HCT116 (cell line): ENCODE measurements at places on chromosomes 3 and 15.

DNA sequence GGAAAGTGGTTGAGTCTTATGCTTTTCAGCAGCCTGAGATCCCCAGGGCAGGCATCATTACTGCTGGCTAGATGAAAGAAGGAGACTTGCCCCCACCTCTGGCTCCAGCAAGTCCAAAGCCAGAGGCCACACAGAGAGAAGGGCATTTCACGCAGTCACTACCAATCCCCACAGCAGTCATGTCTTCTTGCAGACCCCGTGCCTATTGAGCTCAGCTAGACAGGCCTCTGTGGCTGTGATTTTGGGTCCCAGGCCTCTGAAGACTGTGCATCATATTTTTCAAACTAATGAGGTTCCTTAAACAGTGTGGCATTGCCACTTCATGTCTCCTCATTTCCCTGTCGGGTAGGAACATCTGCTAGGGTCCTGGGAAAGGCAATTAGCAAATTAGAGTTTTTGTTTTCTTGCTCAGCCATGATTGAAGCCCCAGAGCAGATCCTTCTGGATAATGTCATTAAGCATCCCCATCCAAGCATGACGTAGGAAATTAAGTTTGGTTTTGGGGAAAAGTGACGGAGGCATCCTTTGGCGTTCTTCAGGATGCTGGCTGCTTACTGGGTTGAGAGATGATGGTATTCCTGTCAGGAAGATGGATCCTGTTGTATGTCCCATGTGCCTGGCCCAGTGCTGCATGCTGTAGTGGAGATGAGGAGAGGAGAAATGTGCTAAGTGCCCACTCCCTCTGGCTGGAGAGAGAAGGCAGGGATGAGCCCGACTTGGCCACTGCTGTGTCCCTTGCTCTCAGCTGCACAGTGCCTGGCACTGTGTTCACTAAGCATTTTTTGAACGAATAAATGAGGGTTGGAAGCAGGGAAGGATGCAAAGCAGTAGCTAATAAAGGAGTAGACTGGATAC, 7.0 kb downstream of the SPSB4 start:
- no peak for DNase-seq

- no peak for DNase-seq
Measured at GRCh38 chr15:78162038-78162437, 12.9 kb downstream of the IDH3A start.

GRCh38 chr3:128068156-128068620, 16.0 kb downstream of the SEC61A1 start:
- peak; percentile 35 for DNase-seq

- no peak for DNase-seq
Measured at GRCh38 chr3:52323526-52324295, 7.6 kb downstream of the DNAH1 start.

GRCh38 chr3:133662278-133662651, 524 bp upstream of the TOPBP1 start:
- DNase-seq = no peak

GRCh38 chr15:86316726-86317383, 237.2 kb downstream of the AGBL1 start:
- DNase-seq = no peak
